Effector memory CD8-positive, alpha-beta T cell (primary cell): ENCODE measurements at places on chromosomes 7 and 10.

DNA sequence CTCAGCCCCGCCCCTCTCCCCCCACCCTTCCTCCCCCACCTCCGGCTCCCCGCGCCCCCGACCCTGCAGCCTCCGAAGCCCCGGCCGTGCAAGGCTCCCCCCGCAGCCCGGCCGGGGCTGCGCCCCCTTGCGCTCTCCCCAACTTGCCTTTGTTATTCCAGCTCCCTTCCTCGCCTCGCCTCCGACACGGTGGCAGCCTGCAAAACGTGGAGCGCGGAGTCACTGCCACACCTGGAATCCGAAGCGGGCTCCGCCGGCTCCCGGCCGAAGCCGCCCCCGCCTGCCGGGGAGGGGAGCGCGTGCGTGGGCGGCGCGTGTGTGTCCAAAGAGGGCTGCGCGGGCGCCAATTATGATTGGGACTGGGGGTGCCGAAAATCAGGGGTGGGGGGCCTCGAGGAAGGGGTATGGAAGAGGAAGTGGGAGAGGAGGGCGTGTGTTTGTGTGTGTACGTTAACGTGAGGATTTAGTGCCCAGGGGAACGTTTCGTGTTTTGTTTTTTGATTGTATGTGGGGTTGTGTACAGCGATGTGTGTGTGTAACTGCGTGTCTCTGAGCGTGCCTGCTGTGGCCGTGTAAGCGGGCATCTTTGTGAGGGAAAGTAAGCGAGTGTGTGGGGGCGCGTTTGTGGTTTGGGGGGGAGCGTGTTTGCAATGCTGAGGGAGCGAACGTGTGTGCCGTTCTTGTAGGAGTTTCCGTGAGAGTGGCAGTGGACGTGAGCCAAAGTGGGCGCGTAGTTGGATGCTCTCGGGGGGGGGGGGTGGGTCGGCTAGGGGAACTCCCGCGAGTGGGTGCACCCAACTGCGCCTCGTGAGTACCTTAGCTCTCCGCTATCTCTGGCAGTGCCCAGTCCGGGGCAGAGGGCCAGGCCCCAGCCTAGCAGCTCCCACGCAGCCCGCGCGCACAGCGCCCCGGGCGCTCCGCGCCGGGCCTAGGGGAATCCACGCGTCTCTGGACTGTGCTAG is 1.2 kb upstream of the ZMIZ1 start:
- peak overlapping the region; percentile 68 for H3K4me3 ChIP-seq
- DNase-seq: peak; percentile 79
- peaks cover 23% of the 10 kb centered on the region for H3K4me1 ChIP-seq
- H3K27ac ChIP-seq: peak overlapping the region; percentile 11
- no peaks in the 10 kb centered on the region for H3K27me3 ChIP-seq
- peaks cover 15% of the 10 kb centered on the region for H3K36me3 ChIP-seq

DNA sequence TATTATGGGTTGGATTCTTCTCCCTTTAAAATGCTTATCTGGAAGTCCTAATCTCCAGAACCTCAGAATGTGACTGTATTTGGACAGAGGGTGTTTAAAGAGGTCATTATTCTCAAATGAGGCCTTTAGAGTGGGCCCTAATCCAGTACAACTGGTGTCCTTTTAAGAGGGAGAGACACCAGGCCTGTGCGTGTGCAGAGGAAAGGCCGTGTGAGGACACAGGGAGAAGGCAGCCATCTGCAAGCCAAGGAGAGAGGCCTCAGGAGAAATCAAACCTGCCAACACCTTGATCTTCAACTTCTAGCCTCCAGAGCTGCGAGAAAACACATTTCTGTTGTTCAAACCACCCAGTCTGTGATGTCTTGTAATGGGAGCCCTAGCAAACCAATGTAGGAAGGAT is 235.4 kb upstream of the MYO3A start:
- H3K36me3 ChIP-seq: no peaks in the 10 kb centered on the region
- H3K4me3 ChIP-seq: no peak overlapping the region
- no peak for DNase-seq
- no peak overlapping the region for H3K27ac ChIP-seq
- peaks cover 13% of the 10 kb centered on the region for H3K27me3 ChIP-seq
- H3K4me1 ChIP-seq: no peaks in the 10 kb centered on the region

- peaks cover 39% of the 10 kb centered on the region for H3K36me3 ChIP-seq
- H3K27me3 ChIP-seq: no peaks in the 10 kb centered on the region
- H3K4me3 ChIP-seq: peak overlapping the region; percentile 98
- peaks cover 81% of the 10 kb centered on the region for H3K4me1 ChIP-seq
- peak overlapping the region; percentile 97 for H3K27ac ChIP-seq
Measured at GRCh38 chr7:131104596-131105293, 222.9 kb upstream of the MKLN1 start.

DNA sequence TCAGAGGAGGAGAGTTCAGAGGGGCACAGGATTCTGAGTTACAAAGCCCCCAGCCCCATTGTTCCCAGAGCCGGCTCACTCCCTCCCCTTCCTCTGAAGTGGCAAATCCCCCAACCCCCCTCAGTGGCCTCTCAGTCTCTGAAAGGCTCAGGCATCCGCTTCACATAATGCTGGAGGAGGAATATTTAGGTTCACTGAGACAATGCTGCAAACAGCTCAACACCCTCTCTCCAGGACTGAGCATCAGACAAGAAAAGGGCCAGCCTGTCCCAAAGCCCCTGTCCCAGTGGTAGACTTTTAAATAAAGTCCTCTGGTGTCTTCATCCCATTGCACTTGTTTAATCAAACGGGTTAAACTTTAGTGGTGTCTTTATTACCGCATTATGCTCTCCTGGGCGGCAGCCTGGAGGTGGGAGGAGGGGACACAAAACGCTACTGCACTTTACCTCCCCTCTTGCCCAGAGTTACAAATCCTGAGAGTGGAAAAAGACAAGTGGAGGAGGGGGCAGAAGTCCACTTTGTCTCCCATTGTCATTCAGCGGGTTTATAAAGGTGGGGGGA is 257.9 kb downstream of the FGFR2 start:
- no peak overlapping the region for H3K27ac ChIP-seq
- H3K4me3 ChIP-seq: no peak overlapping the region
- no peaks in the 10 kb centered on the region for H3K27me3 ChIP-seq
- no peaks in the 10 kb centered on the region for H3K36me3 ChIP-seq

- peaks cover 89% of the 10 kb centered on the region for H3K27me3 ChIP-seq
- no peak for DNase-seq
- H3K4me3 ChIP-seq: peak overlapping the region; percentile 82
- H3K4me1 ChIP-seq: peaks cover 6% of the 10 kb centered on the region
Measured at GRCh38 chr10:71216363-71216695, 4.0 kb downstream of the UNC5B start.

DNA sequence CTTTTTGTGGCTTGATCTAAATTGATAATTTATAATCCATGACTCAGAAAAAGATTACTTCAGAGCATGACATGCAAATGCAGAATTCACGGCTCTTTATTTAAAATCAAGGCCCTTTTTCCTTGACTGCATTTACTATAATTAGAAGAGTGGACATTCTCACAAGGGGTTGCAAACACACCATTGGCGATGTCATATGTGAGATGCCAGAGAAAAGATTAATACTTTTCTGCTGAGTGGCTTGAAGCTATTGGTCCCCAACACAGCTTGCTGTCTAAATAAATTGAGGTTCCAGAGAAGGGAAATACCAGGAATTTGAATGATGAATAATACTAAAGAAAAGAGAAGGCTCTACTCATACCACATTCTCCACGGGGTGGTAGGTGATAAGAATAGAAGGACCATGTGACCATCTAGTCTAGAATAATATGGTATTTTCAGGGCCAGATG is 78.7 kb upstream of the ARID5B start:
- no peaks in the 10 kb centered on the region for H3K4me1 ChIP-seq
- no peak for DNase-seq
- H3K4me3 ChIP-seq: no peak overlapping the region
- no peak overlapping the region for H3K27ac ChIP-seq
- no peaks in the 10 kb centered on the region for H3K36me3 ChIP-seq

GRCh38 chr7:136347488-136347887 is 370.3 kb upstream of the MTPN start:
- H3K27me3 ChIP-seq: no peaks in the 10 kb centered on the region
- no peak overlapping the region for H3K27ac ChIP-seq
- H3K4me1 ChIP-seq: no peaks in the 10 kb centered on the region
- no peak overlapping the region for H3K4me3 ChIP-seq
- DNase-seq: no peak

GRCh38 chr10:24822590-24822989 is 98.9 kb upstream of the ARHGAP21 start:
- no peak overlapping the region for H3K27ac ChIP-seq
- no peak for DNase-seq
- H3K4me1 ChIP-seq: peaks cover 11% of the 10 kb centered on the region
- no peaks in the 10 kb centered on the region for H3K27me3 ChIP-seq
- no peak overlapping the region for H3K4me3 ChIP-seq

GRCh38 chr7:151468217-151469018 is 28.5 kb upstream of the CRYGN start:
- peak overlapping the region; percentile 84 for H3K27ac ChIP-seq
- peaks cover 47% of the 10 kb centered on the region for H3K4me1 ChIP-seq
- peaks cover 60% of the 10 kb centered on the region for H3K36me3 ChIP-seq
- peak overlapping the region; percentile 26 for H3K4me3 ChIP-seq
- H3K27me3 ChIP-seq: no peaks in the 10 kb centered on the region

GRCh38 chr7:81725003-81725811 is 44.6 kb downstream of the HGF start:
- no peaks in the 10 kb centered on the region for H3K36me3 ChIP-seq
- no peak for DNase-seq
- no peaks in the 10 kb centered on the region for H3K4me1 ChIP-seq
- no peak overlapping the region for H3K4me3 ChIP-seq

GRCh38 chr10:98269435-98269912 is 1.5 kb upstream of the LOXL4 start:
- H3K27ac ChIP-seq: no peak overlapping the region
- peaks cover 6% of the 10 kb centered on the region for H3K36me3 ChIP-seq
- peaks cover 35% of the 10 kb centered on the region for H3K27me3 ChIP-seq
- H3K4me3 ChIP-seq: peak overlapping the region; percentile 77

GRCh38 chr10:109173121-109173520 is 750.2 kb downstream of the XPNPEP1 start:
- H3K36me3 ChIP-seq: no peaks in the 10 kb centered on the region
- no peaks in the 10 kb centered on the region for H3K4me1 ChIP-seq
- DNase-seq: no peak
- no peak overlapping the region for H3K4me3 ChIP-seq
- H3K27ac ChIP-seq: no peak overlapping the region
- H3K27me3 ChIP-seq: no peaks in the 10 kb centered on the region

DNA sequence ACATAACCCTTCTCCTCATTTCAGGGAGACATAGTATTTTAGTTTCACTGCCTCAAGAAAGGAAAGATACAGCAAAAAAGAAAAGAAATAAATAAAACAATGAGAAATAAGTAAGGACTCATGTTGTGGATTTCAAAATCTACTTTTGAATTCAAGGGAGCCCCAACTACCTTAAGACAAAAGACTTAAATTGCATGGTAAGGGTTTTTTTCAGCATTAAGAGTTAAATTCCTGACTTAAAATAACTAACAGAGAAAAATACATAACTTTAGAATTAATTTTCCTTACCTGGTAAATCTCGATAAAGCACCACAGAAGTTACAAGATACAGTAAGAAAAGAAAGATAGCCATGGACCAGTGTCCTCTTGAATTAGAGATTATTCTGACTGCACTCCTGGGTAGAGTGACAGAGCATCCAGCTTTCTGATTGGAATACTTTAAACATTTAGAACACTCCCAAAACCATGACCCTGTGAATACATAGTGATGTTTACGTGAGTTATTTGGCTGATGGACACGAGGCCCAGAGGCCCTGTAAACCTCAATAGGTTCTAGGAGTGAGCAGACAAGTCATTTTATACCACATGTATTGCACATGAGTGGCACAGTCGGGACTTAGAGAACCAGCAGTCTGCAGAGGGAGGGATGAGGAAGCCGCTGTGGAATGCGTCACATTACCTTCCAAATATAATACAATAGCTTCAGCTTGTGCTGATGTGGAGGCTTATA is 292.5 kb upstream of the SEMA3C start:
- no peaks in the 10 kb centered on the region for H3K4me1 ChIP-seq
- DNase-seq: no peak
- H3K36me3 ChIP-seq: no peaks in the 10 kb centered on the region
- no peak overlapping the region for H3K4me3 ChIP-seq
- no peaks in the 10 kb centered on the region for H3K27me3 ChIP-seq

DNA sequence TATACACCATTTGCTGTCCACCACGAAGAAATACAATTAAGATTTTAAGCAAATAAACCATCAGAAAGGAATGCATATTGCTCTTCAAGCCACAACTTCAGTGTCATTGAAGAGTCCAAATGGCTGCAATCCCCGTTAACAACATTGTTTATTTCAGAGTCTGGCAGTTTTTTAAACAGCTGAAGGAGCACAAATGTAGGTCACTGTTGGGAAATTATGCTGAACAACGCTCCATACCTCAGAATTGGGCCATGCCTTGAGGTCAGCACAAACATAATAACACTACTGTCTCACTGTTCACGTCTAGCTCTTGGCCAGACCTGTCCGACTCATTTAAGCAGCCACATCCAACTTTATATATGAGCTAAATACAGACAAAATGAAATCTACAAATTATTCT is 453.9 kb upstream of the GHITM start:
- H3K27ac ChIP-seq: no peak overlapping the region
- no peaks in the 10 kb centered on the region for H3K27me3 ChIP-seq
- no peak for DNase-seq
- no peaks in the 10 kb centered on the region for H3K36me3 ChIP-seq
- no peak overlapping the region for H3K4me3 ChIP-seq
- no peaks in the 10 kb centered on the region for H3K4me1 ChIP-seq

DNA sequence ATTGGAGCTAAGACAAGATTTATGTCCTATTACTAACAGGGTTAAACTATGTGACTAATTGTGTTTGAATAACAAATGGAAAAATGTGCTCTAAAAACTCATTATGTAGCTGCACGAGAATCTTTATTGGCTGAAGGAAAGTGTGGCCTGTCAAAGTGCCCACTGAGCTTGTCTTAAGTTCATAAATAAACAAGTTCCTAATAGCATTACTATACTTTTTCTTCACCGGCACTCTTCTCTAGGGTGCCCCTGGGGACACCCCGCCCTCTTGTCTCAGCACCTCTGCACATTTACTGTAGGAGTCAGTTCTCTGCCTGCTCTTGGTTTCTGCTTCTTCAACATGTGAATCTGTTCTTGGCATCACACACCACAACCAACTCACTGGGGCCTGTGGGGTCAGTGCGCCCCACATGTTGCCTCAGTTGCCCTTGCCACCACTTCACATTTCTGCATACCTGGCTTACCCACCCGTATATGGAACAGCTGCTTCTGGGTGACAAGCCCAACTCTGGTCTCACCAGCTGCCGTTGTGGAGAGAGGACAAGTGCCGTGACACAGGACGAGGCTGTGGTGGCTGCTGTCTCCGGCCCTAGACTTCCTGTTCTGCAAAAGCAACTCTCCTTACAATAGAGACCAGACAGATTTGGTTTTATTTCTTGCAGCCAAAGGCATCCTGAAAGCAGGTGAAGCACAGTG is 96.3 kb upstream of the DDC start:
- DNase-seq: peak; percentile 18
- peaks cover 5% of the 10 kb centered on the region for H3K36me3 ChIP-seq
- H3K4me1 ChIP-seq: peaks cover 59% of the 10 kb centered on the region
- H3K27ac ChIP-seq: peak overlapping the region; percentile 54
- no peaks in the 10 kb centered on the region for H3K27me3 ChIP-seq
- peak overlapping the region; percentile 90 for H3K4me3 ChIP-seq

GRCh38 chr7:158138329-158138597 is 449.4 kb downstream of the PTPRN2 start:
- no peaks in the 10 kb centered on the region for H3K27me3 ChIP-seq
- no peak overlapping the region for H3K27ac ChIP-seq
- no peak for DNase-seq
- H3K36me3 ChIP-seq: no peaks in the 10 kb centered on the region
- no peaks in the 10 kb centered on the region for H3K4me1 ChIP-seq
